ENCODE measurements at places on chromosomes 2 and 18.
A peak's percentile ranks its signal among the peaks of the same experiment; 100 is the strongest.

DNA sequence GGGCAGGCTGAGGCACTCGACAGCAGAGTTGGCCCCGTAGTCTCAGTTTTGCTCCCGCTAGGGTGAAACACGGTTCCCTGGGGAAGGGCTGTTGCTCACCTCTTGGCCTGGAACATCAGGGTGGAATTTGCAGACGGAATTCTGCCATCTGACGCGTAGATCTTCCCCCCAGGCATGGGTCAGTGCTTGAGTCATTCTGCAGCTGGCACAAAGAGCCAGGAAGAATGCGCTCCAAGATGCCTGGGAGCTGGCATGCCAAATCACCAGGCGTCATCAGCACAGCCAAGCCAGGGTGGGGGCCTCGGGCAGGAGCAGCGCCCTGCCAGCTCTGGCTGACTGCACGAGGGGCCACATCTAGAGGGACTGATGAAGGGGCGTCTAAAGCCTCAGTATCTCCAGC lies 42.7 kb downstream of the ODC1 start:
- peak; percentile 36 for DNase-seq

DNA sequence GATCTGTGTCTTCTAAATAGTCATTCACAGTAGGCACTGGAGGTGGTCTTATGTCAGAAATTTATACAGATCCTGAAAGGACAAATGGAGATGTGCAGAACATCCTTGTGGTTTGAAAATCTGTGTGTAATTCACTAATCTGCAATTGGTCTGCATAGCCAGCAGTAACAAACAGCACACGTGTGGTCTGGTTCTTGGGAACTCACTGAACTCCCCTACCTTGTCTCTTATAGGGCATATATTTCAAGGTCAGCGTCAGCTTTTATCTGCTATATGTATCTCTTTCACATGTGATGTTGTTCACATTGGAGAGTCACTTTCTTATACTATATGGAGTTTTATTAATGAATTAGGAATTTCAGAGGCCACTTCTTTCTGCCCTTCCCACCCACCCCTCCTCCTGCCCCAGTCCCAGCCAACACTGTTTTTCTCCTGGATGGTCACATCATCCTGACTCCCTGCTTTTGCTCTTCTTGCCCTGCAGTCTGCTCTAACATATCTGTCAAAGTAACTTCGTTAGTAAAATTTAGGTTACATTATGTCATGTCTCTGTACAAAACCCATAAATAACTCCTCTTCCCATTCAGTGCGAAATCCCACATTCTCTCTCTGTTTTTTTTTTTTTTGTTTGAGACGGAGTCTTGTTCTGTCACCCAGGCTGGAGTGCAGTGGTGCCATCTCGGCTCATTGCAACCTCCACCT lies 35.4 kb upstream of the CABYR start:
- no peak for DNase-seq

GRCh38 chr2:128558441-128558840 lies 239.8 kb upstream of the HS6ST1 start:
- no peak for DNase-seq

GRCh38 chr2:72917138-72917876 lies at the start of gene EMX1:
Gene EMX1, plus strand, starts transcription at chr2:72917519. Its CDS starts 334 bp downstream, at chr2:72917853.
- peak; percentile 57 for DNase-seq

DNA sequence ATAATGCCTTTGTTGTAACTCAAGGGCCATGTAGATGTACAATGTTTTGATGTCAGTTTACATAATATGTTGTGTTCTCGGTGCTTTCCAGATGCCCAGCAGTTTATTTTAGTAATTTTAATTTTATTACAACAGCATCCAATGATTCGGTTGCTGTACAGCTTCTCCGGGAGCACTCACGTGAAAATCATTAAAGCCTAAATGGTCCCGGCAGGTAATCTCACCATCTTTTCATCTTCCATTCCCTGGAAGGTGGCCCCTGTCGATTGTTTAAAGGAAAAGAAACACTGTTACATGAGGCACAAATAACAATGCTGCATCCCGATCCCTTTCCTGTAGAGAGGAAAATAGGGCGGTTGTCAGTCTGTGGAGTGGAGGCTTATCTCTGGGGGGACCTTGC lies 498.1 kb downstream of the SLC4A3 start:
- no peak for DNase-seq

DNA sequence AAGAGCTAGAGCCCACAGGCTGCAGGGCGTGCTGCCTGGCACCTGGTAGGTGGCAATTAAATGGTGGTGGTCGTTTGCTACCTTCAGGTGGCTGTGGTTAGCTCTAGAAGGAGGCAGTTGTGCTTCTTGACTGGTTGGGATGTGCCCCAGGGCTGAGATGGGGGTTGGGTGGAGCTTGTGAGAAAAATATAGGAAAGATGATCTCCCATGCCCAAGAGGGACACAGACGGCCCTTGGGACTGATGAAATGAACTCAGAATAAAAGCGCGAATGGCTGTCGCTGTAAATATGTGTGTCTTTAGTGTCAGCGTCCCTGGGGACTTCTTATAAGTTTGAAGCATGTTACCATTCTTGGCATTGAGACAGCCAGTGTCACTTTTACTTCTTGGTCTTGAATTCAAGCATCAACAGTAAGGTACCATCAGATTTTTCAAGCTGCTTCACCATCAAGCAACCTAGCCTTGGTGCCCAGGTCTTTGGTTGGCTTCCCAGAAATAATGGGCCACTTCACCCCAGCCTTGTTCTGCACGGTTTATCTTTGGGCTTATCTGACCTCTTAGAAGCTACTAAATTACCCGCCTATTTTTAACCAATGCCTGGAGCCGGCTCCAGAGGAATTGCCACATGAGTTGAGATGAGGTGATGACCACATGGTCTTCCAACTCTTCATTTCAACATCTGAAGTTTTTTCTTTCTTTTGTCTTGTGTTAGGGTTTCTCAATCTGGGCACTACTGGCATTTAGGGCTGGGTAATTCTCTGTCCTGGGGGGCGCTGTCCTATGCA lies 11.9 kb downstream of the LRRFIP1 start:
- no peak for DNase-seq

DNA sequence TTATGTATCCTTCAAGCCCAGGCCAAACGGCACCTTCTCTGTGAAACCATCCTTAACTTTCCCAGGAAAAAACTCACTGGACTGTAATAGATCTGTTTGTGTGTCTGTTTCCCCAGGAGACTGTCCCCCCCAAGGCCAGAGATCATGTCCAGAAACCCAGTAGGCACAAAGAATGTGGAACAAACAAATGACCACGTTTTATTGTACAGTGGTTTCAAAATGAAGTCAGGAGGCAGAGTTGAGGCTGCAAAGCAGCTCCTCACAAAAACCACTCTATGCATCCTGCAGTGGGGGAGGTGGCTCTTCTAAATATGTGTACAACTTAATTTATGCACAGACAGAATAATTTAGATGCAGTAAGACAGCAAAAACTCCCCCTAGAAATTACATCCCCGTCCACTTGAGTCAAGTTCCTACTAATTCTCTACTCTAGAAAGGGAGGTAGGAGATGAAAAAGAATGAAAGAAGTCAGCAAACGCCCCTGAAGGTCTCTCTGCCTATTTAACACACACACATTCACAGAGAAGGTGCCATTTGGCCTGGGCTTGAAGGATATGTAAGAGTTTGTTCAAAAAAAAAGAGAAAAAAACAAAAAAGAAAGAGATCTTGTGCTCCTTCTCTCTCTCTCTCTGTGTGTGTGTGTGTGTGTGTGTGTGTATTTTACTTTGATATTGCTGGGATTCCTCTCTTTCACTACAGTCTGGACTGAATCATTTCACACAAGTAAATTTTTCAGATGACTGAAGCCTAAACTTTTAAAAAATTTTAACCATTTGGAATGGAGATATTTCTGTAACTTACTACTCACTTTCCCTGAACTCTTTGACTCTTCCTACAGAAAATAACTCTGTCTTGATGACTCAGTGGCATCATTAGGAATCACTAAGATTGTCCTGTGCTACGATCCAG lies 19.5 kb downstream of the BCL2 start:
- DNase-seq: no peak

- no peak for DNase-seq
These were observed 475.4 kb downstream of the PARD3B start for GRCh38 chr2:205020673-205021072.

DNA sequence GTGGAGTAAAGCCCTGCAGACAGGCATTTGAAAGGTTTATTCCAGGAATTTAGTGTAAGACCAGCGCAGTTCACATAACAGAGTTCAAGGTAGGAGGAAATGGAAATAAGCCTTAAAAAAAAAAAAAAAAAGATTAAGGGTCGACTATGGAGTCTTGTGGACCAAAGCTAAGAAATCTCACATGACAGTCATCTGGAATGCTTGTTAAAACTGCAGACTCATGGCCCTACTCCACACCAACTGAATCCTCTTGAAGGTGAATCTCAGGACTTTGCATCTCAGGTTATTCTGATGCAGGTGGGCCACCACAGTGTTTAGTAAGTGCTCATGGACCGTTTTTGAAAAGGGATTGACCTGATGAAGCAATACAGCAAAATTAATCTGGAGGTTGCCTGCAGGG lies 8.8 kb downstream of the TTLL4 start:
- no peak for DNase-seq

- no peak for DNase-seq
These were observed 199.3 kb downstream of the ZNF407 start for GRCh38 chr18:74796841-74797576.

GRCh38 chr2:229719926-229720647 lies 5.7 kb upstream of the DNER start:
- DNase-seq: no peak

DNA sequence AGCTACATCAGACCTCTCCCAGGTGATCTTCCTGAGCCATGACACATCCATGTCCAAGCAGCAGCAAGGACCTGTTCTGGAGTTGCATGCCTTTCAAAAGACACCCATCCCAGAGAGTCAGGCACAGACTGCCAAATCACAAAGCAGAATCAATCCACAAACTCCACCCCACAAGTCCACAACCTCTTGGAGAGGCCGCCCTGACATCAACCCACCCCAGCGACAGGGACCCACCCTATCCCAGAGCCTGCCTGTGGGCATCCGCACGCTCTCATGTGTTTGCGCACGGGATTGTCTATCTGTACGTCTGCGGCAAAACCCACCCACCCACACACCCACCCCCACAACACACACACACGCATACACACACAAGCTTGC lies 11.9 kb downstream of the SMAD7 start:
- DNase-seq: no peak

- no peak for DNase-seq
These were observed 49.2 kb downstream of the TMEFF2 start for GRCh38 chr2:192145496-192145895.

- no peak for DNase-seq
These were observed 631.5 kb downstream of the SUCLG1 start for GRCh38 chr2:83827618-83828017.
